Fibroblast of skin of back (primary cell): ENCODE measurements at places on chromosomes 13 and 19.

GRCh38 chr19:17026706-17027534 lies at the start of gene CPAMD8:
TSS of gene CPAMD8 (minus strand) at chr19:17026810. CDS start at chr19:17026642, 168 bp downstream.
- DNase-seq = no peak

DNA sequence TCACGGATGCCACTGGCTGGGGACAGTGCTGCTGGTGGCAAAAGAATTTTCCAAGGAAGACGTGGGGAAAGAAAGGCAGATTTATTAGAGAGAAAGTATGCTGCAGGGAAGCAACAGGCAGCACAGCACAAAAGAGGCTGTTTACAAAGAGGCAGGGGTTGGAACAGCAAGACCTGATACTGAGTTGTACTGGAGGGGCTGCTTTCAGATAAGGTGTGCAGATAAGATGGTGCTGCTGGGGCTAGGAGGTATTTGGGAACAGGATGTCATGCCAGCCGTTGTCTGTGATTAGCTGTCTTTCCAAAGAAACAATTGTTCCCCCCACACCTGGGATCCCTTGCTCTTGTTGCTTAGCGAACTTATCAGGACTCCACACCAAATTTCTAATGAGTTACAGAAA lies 2023.3 kb upstream of the PCDH20 start:
- no peak for DNase-seq

DNA sequence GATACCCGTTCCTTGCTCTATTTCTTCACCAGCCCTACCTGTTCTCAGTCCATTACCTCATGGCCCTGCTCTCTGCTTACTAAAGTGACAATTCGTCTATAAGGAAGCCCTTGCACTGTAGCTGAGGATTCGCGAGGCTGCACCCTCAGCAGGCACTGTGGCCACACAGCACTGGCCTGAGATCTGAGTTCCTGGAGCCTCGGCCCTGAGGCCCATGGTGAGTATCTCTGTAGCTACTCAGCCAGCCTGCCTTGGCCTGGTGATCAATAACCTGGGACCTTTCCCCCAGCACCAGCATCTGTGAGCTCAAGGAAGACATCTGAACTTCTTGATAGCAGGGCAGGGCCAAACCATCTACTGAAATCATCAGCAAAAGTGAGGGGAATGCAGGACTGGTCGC lies 90.7 kb downstream of the RGCC start:
- no peak for DNase-seq

GRCh38 chr19:29410601-29411000 lies 115.2 kb upstream of the VSTM2B start:
- DNase-seq = no peak

GRCh38 chr13:48400850-48401291 lies 12.0 kb downstream of the LPAR6 start:
- peak; percentile 81 for DNase-seq

DNA sequence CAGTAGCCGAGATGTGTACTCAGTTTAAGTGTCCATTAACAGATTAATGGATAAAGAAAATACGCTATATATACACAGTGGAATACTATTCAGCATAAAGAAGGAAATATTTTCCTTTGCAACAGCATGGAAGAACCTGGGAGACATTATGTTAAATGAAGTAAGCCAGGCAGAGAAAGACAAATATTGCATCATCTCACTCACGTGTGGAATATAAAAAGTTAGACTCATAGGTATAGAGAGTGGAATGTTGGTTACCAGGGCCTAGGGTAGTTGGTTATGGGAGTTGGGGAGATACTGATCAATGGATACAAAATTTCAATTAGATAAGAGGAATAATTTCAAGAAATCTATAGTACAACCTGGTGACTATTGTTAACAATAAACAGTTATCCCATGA lies 210.1 kb downstream of the MAB21L1 start:
- DNase-seq = no peak

- DNase-seq = peak; percentile 82
Observed at GRCh38 chr19:13718733-13719132, 45.6 kb upstream of the MRI1 start.

DNA sequence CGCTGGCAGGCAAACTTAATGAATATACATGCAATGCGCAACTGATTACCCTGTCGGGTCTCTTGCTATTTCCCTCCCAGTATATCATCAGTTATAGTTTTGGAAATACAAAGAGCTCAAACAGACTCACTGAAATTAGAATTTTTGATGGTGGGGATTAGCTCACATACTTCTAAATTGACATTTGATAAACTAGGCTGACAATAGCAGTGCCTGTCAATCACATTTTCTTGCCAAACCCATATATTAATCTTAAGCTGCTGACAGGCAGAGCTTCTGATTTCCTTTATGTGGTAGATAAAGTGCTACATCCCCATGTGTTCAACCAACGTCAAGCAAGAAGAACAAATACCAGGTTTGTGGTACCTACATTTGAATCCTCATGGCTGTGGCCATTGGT lies 241.6 kb downstream of the DNAJC15 start:
- DNase-seq = no peak

- no peak for DNase-seq
Observed at GRCh38 chr13:54980651-54981050, 1952.0 kb downstream of the OLFM4 start.

DNA sequence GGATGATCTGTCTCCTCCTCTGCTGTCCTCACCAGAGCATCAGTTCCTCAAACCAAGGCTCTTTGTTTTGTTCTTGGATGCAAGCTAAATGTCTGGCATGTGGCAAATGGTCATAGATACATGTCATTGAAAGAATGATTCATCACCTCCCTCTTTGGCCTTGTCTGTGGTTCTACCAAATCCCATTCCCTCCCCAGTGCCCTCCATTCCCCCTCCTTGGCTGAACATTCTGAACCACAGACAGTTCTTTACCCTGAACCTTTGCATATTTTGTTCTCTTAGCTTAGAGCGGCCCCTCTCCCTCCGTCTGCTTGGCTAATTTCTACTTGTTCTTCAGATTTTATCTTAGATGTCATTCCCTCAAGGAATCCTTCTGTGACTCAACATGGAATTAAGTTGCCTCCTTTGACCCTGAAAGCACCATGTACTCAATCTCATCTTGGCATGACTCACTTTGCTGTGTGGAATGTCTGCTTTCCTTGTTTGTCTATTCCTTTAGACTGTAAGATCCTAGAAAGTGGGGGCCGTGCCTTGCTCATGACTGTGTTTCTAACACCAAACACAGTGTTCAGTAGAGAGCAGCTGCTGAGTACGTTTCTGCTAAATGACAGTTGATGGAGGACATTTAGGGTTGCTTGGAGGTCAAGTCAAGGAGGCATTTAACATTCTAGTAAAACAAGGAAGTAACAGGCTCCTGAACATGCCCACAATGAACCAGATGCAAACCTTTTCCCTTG lies 8.1 kb downstream of the ALOX5AP start:
- peak; percentile 100 for DNase-seq

GRCh38 chr13:91381371-91381770 lies 17.1 kb upstream of the GPC5 start:
- peak; percentile 35 for DNase-seq

DNA sequence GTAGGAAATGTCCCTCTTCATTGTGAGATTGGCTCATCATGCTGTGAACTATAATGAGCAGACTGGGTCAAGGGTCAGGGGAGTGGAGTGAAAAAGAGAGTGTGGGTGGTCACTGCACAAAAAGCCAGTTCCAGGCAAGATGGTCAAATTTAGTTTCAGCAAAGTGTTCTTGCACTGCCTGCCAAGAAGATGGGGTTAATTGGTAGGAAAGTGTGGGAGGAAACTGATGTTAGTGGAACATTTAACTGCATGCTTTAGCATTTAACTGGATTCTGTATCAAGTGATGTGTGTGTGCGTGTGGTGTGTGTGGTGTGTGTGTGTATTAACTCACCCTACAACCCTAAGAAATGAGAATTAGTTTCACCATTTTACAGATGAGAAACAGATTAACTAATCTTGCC lies 131.6 kb downstream of the COG6 start:
- DNase-seq = no peak

DNA sequence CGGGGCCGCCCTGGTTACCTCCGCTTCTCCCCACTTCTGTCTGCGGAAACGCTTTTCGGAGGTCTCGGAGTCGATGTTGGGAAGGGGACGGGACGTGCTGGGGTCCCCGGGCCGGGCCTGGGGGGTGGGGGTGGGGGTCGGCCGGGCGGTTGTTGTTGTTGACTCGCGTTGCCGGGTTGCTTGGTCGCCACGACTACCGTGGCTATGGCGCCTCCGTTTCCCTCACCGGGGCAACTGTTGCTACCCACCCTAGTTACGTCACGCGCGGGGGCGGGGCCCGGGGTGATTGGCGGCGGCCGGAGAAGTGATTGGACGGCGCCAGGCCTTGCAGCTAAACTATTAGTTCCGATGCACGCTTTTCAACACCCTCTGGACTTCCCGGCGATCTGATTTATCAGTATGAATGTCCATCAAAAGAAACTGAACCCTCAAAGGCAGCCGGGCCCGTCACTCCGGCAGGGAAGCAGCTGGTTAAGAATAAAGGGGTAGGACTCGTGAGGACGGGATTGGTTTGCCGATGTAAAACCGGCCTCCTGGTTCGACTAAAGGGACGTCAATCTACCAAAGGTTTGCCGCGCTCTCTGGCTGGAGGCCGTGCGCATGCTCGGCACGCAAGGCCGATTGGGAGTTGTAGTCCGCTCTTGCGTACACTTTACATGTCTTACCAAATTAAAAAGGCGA lies at the start of gene RFX1:
TSS of gene RFX1 (minus strand) at position 236 of the 681 bp plus-strand sequence. CDS start 12,477 bp downstream, outside the sequence.
- peak; percentile 100 for DNase-seq

DNA sequence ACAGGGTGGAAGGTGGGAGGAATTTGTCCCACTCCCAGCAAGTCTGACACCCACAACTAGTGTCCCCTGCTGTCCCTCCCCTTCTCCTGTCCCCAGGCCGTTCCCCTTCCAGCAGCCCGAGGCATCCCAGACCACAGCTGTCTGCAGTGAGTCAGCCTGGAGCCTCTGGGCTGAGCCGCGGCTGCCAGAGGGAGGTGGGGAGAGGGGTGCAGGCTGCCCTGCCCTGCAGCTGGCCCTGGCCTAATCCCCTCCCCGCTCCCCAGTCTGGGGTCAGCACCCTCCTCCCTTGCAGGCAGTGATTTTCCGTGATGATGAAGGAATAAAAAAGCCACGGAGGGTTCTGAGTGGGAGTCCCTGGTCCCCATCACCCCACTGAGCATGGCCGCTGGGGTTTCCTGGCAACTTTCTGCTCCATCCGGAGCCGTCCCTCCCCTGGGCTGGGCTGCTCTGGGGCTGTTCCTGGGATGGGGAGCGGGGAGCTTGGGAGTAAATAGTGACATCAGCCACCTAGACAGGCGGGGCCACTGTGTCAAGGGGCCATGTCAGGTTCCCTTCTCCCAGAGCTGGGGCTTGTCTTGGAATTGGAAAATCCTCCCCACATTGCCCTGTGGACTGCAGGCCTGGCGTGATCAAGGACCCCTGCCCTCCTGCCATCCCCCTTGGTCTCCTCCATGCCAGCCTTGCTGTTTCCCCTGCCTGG lies 16.8 kb downstream of the SPC24 start:
- peak; percentile 91 for DNase-seq

GRCh38 chr13:42039457-42039945 lies 8.9 kb upstream of the DGKH start:
- no peak for DNase-seq
